ENCODE measurements at places on chromosomes 2 and 18. TPM values are rescaled to one million over a fixed set of nuclear protein-coding genes. Genes with fewer than 3 reads are reported as not detected.

ONECUT2 gene
- 0.49 TPM for total RNA-seq

AMER3 gene
- 0.56 TPM for total RNA-seq

SDC1 gene
- 156 TPM for total RNA-seq

STEAP3 gene
- 26.6 TPM for total RNA-seq

LYG1 gene
- 0.96 TPM for total RNA-seq

SULT6B1 gene
- not detected for total RNA-seq

RPE gene
- total RNA-seq = 71.6 TPM

CNDP2 gene
- 206 TPM for total RNA-seq

REG3G gene
- total RNA-seq = 1.1 TPM

OR6B2 gene
- not detected for total RNA-seq

KCNG2 gene
- not detected for total RNA-seq

HJURP gene
- 8.9 TPM for total RNA-seq

GKN1 gene
- total RNA-seq = not detected

MRPS5 gene
- total RNA-seq = 87.3 TPM

POTEJ gene
- 0.17 TPM for total RNA-seq

POTEI gene
- 0.11 TPM for total RNA-seq

GALR1 gene
- 0.02 TPM for total RNA-seq

ANKRD30B gene
- total RNA-seq = not detected

SLC16A14 gene
- 5.3 TPM for total RNA-seq

TOGARAM2 gene
- 0.24 TPM for total RNA-seq

TMEM200C gene
- 0.12 TPM for total RNA-seq

ALK gene
- 0.19 TPM for total RNA-seq

RAD51AP2 gene
- total RNA-seq = 0.11 TPM

LCT gene
- 0.08 TPM for total RNA-seq

FZD7 gene
- total RNA-seq = 13.9 TPM

PGAP1 gene
- total RNA-seq = 10.1 TPM

NGEF gene
- 25.6 TPM for total RNA-seq

CPO gene
- total RNA-seq = not detected

HOXD13 gene
- 0.32 TPM for total RNA-seq

CCDC121 gene
- total RNA-seq = 2.8 TPM

NOSTRIN gene
- total RNA-seq = 37.2 TPM

PDE1A gene
- 1.7 TPM for total RNA-seq

EPB41L3 gene
- total RNA-seq = 43.3 TPM

CNDP1 gene
- 0.10 TPM for total RNA-seq

MAB21L4 gene
- total RNA-seq = 22.2 TPM

PLCL1 gene
- 0.30 TPM for total RNA-seq

TNFRSF11A gene
- 80.6 TPM for total RNA-seq

FBXO15 gene
- total RNA-seq = not detected

ATP6V1C2 gene
- 1.4 TPM for total RNA-seq

RPIA gene
- total RNA-seq = 26.1 TPM

FOSL2 gene
- 74.2 TPM for total RNA-seq

MPP4 gene
- total RNA-seq = not detected

GPR35 gene
- total RNA-seq = 64.4 TPM

TMEM247 gene
- total RNA-seq = not detected

TSGA10 gene
- 6.1 TPM for total RNA-seq

PELI1 gene
- total RNA-seq = 34.3 TPM

CDH2 gene
- 1.4 TPM for total RNA-seq

KCNJ3 gene
- 0.32 TPM for total RNA-seq

CMPK2 gene
- total RNA-seq = 3.6 TPM

HOXD8 gene
- 4.6 TPM for total RNA-seq

IKZF2 gene
- 4.8 TPM for total RNA-seq

SEMA4F gene
- total RNA-seq = 4.4 TPM
